ENCODE measurements at places on chromosomes 2 and 18.

GRCh38 chr18:5040476-5040875, 156.6 kb downstream of the AKAIN1 start:
- no peaks in the 10 kb centered on the region for H3K36me3 ChIP-seq
- H3K4me3 ChIP-seq, result no peak overlapping the region
- no peaks in the 10 kb centered on the region for H3K4me1 ChIP-seq
- no peak overlapping the region for H3K27ac ChIP-seq
- no peaks in the 10 kb centered on the region for H3K27me3 ChIP-seq
- no peak for DNase-seq

DNA sequence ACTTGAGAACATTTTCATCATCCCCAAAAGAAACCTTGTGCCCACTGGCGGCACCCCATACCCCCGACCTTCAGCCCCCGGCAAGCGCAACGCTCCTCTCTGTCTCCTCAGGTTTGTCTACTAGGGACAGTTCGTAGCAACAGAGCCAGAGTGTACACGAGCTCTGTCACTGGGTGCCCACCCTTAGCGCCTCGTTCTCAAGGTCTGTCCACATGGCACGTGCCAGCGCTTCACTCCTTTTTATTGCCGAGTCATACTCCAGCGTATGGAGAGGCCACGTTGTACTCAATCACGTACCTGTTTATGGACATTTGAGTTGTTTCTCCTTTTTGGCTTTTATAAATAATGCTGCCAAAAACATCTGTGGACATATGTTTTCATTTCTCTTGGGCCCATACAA, 30.3 kb upstream of the GPC1 start:
- no peaks in the 10 kb centered on the region for H3K27me3 ChIP-seq
- DNase-seq, result peak; percentile 2
- H3K4me1 ChIP-seq, result no peaks in the 10 kb centered on the region
- H3K27ac ChIP-seq, result no peak overlapping the region

DNA sequence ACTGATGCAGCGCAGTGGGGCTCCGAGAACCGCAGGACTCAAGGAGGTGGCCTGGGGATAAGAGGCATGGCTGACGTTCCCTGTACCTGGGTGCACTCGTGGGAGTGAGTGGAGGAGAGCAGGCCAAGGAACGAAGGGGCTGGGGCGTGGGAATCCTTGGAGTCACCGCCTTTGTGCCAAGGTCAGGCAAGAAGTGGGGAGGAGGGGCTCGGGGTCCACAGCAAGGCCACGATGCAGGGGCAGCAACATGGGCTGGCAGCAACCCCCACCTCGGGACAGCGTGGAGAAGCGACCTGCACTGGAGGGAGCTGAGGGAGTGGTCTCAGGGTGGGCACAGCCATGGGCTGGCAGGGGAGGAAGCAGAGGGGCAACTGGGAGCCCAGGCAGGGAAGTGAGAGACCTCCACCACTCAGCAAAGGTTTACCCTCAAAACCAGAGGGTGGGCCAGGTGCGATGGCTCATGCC, 18.6 kb downstream of the ARID5A start:
- H3K27ac ChIP-seq, result peak overlapping the region; percentile 86
- H3K4me3 ChIP-seq, result no peak overlapping the region
- H3K36me3 ChIP-seq, result peaks cover 17% of the 10 kb centered on the region
- peaks cover 11% of the 10 kb centered on the region for H3K4me1 ChIP-seq
- H3K27me3 ChIP-seq, result no peaks in the 10 kb centered on the region
- DNase-seq, result no peak

- no peak for DNase-seq
- H3K4me1 ChIP-seq, result no peaks in the 10 kb centered on the region
- no peak overlapping the region for H3K27ac ChIP-seq
- no peaks in the 10 kb centered on the region for H3K36me3 ChIP-seq
Measured at GRCh38 chr2:150442484-150442883, 45.0 kb downstream of the RND3 start.

GRCh38 chr18:73891572-73892421, 255.8 kb downstream of the FBXO15 start:
- no peaks in the 10 kb centered on the region for H3K27me3 ChIP-seq
- no peaks in the 10 kb centered on the region for H3K36me3 ChIP-seq
- no peaks in the 10 kb centered on the region for H3K4me1 ChIP-seq
- H3K4me3 ChIP-seq, result no peak overlapping the region

DNA sequence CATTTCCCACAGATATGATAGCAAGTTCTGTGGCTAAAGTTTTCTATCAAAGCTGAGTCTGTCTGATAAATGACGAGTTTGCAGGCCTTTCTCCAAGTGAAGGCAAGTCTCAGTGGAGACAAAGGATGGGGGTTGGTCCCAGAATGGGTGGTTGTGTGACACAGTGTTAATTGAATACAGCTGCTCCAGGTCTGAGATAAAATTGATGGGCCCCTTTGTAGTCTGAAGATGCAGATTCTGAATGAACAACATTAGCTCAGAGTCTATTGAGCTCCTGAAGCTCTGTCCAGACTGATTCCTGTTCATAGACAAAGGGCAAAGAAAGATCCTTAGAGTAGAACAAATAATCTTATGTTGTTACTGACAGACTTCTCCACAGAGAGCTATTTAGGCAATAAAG, 296.9 kb upstream of the CYRIA start:
- H3K27ac ChIP-seq, result no peak overlapping the region
- H3K27me3 ChIP-seq, result no peaks in the 10 kb centered on the region
- no peaks in the 10 kb centered on the region for H3K4me1 ChIP-seq
- DNase-seq, result no peak

DNA sequence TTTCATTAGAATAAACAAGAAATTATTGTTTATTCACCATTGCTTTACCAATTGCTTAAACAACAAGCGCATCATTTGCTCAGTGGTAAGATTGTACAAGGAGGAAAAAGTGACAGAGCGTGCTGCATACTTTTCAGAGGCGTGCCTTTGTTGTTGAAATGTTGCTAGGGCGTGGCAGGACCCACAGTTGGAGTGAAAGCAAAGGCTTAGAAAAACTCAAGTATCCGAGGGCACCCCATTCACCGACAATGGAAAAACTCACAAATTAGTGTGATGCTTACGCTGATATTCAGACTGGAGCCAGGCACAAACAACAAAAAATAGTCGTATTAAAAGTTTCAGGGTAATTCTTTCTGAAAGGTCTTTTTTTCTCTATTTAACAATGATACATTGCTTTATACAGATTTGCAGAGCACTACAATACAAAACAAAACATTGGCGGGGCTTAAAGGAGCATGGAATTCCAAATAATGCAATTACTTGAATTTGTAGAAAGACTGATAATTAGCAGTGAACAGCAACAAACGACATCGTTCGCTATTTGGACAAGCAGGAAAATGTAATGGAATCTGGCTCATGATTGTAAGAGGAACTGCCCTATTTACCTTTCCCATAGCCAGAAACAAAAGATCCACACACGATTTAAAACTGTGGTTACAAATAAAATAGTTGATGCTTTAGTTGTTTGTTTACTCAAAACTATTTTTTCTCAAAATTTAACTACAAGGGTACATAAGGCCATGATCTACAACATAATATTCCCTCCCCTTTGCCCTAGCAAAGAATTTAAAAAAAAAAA, 37.8 kb upstream of the RTTN start:
- H3K36me3 ChIP-seq, result no peaks in the 10 kb centered on the region
- H3K4me1 ChIP-seq, result peaks cover 8% of the 10 kb centered on the region
- H3K27ac ChIP-seq, result no peak overlapping the region
- DNase-seq, result no peak
- H3K4me3 ChIP-seq, result no peak overlapping the region

DNA sequence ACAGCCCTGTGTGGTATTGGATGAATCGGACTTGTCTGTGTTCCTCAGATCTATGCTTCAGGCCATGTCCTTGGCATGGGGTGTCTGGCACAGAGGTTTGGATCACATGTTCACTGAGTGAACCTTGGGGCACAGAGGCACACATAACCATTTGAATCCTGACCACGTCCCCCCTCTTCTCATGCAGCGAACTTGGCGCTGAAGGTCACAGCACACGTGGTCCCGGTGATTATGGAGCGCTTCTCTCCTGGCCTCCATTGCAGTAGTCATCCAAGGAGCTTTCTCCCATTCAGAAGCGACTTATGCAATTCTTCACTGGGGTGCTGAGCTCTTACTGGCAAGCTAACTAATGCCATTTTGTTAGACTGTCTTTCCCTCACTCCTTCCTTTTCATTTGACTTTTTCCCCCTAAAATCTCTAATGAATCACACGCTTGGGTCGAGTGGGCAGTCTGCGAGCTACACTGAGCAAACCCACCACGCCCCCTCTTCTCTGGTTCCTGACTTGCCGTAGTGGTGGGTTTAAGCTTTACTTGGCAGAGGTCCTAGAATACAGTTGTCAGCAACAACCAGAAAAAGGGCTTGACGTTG, 59.4 kb downstream of the KCNG2 start:
- no peak for DNase-seq
- H3K36me3 ChIP-seq, result no peaks in the 10 kb centered on the region
- H3K27me3 ChIP-seq, result peaks cover 17% of the 10 kb centered on the region
- no peak overlapping the region for H3K4me3 ChIP-seq
- peaks cover 7% of the 10 kb centered on the region for H3K4me1 ChIP-seq

DNA sequence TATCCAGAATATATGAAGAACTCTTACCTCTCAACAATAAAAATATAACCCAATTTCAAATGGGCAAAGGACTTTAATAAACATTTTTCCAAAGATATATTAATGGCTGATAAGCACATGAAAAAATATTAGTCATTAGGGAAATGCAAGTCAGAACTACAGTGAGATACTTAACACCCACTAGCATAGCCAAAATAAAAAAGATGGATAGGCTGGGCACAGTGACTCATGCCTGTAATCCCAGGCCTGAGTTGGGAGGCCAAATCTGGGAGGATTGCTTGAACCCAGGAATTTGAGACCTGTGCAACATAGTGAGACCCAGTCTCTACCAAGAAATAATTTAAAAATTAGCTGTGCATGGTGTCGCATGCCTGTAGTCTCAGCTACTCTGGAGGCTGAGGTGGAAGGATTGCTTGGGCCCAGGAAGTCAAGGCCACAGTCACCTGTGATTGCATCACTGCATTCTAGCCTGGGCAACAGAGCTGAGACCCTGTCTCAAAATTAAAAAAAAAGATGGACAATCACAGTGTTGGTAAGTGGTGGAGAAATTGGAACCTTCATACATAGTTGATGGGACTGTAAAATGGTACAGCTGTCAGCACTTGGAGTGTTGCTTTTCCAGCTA, 25.1 kb downstream of the MARCHF7 start:
- H3K27ac ChIP-seq, result no peak overlapping the region
- DNase-seq, result no peak
- H3K36me3 ChIP-seq, result peaks cover 2% of the 10 kb centered on the region
- no peak overlapping the region for H3K4me3 ChIP-seq

GRCh38 chr2:15546297-15547098, 14.6 kb downstream of the NBAS start:
- no peak for DNase-seq
- no peaks in the 10 kb centered on the region for H3K27me3 ChIP-seq
- H3K4me3 ChIP-seq, result no peak overlapping the region
- no peaks in the 10 kb centered on the region for H3K4me1 ChIP-seq
- no peak overlapping the region for H3K27ac ChIP-seq

DNA sequence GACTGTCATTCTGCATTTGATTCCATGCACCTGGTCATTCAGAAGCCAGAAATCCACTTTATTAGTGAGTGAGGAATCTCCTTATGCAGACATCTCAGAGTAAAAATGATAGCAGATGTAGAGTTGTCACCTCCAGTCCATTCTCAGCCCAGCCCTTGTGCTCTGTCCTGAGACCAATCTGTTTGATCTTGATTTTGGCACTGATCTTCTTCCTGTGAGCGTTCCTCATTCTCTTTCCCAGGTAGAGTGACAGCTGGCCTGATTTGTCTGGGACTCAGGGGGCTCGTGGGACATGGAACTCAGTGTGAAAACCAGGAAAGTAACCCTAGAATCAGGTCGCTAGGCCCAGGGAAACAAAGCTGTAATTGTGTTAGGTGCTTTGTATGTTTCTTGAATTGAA, 8.9 kb downstream of the ARHGAP25 start:
- no peak overlapping the region for H3K27ac ChIP-seq
- no peak for DNase-seq
- H3K36me3 ChIP-seq, result no peaks in the 10 kb centered on the region
- H3K27me3 ChIP-seq, result no peaks in the 10 kb centered on the region

DNA sequence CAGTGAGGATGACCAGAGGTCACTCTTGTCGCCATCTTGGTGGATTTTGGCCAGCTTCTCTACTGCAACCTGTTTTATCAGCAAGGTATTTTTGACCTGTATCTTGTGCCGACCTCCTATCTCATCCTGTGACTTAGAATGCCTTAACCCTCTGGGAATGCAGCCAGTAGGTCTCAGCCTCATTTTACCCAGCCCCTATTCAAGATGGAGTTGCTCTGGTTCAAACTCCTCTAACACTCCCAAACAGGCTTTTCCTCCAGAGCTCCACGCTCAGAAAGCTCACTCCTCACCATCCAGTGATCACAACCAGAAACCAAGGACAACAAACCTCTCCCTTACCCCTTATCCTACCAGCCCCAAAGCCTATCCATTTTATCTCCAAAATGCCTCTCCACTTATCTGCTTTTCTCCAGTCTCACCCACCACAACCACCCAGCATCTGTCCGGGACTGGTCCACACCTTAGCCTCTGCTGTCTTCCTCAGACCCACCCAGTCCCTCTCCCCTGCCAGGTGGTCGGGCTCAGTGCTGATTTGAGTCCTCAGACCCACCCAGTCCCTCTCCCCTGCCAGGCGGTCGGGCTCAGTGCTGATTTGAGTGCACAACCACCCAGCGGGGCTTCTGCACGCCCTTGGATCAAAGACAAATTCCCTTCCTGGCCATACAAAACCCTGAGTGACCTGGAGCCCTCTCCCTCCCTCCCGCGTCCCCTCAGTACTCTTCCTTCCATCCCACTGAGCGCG, 11.7 kb upstream of the SMAD7 start:
- H3K27me3 ChIP-seq, result no peaks in the 10 kb centered on the region
- no peaks in the 10 kb centered on the region for H3K4me1 ChIP-seq
- DNase-seq, result no peak
- H3K4me3 ChIP-seq, result no peak overlapping the region
- H3K36me3 ChIP-seq, result no peaks in the 10 kb centered on the region

GRCh38 chr2:177998006-177998405, 74.6 kb downstream of the PDE11A start:
- no peaks in the 10 kb centered on the region for H3K27me3 ChIP-seq
- H3K4me1 ChIP-seq, result no peaks in the 10 kb centered on the region
- H3K27ac ChIP-seq, result no peak overlapping the region
- H3K36me3 ChIP-seq, result no peaks in the 10 kb centered on the region

- no peak for DNase-seq
- H3K4me3 ChIP-seq, result no peak overlapping the region
- no peaks in the 10 kb centered on the region for H3K36me3 ChIP-seq
- no peaks in the 10 kb centered on the region for H3K27me3 ChIP-seq
Measured at GRCh38 chr2:62219407-62220159, 23.7 kb downstream of the B3GNT2 start.

GRCh38 chr2:130918393-130918792, 81.7 kb downstream of the ARHGEF4 start:
- no peaks in the 10 kb centered on the region for H3K4me1 ChIP-seq
- DNase-seq, result no peak
- H3K27me3 ChIP-seq, result peaks cover 15% of the 10 kb centered on the region
- H3K36me3 ChIP-seq, result no peaks in the 10 kb centered on the region
- H3K4me3 ChIP-seq, result no peak overlapping the region
- H3K27ac ChIP-seq, result no peak overlapping the region

- DNase-seq, result no peak
- no peaks in the 10 kb centered on the region for H3K36me3 ChIP-seq
- H3K27ac ChIP-seq, result no peak overlapping the region
- no peaks in the 10 kb centered on the region for H3K27me3 ChIP-seq
Measured at GRCh38 chr18:59566533-59566971, 130.7 kb downstream of the CCBE1 start.

GRCh38 chr18:40939656-40940515, 1015.1 kb upstream of the PIK3C3 start:
- H3K27ac ChIP-seq, result no peak overlapping the region
- peak overlapping the region; percentile 6 for H3K4me3 ChIP-seq
